Stimulated activated CD4-positive, alpha-beta T cell treated with anti-CD3 and anti-CD28 coated beads, Interleukin-15, amount 100 ng/mL, for 1 hour (primary cell): ENCODE measurements at places on chromosomes 7 and 10.
A peak's percentile ranks its signal among the peaks of the same experiment; 100 is the strongest.

DNA sequence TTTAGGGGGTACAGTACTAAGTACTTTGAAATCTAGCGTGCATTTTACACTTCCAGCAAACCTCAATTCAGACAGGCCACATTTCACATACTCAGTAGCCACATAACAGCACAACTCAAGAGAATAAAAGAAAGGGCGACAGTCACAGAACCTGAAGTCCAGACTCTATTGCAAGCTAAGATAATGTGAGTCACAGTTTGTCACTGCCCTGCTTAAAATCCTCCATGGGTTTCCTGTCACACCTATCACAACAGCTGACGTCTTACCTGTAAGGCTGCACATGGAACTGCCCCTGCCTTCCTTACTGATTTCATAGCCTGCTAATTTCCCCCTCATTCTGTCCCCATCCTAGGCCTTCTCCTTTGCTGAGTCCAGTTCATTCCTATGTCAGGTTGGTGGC is 16.1 kb upstream of the CDK14 start:
- no peak for DNase-seq

GRCh38 chr7:39650676-39651075 is 27.3 kb downstream of the RALA start:
- DNase-seq = no peak

DNA sequence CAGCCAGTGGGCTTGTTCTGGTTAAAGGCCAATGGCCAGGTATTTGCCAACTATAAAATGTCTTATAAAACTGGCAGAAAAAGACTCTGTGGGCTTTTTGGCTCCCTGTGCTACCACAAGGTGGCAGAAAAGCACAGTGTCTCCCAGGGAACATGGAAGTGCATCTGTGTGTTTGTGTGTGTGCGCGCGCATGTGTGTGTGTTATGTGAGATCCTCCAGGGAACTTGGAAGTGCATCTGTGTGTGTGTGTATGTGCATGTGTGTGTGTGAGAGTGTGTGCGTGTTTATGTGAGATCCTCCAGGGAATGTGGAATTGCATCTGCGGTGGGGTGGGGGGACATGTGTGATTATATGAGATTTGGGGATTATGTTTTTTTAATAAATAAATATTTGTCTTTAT is 30.2 kb upstream of the ABI1 start:
- no peak for DNase-seq

- no peak for DNase-seq
These were observed 927 bp upstream of the ALOX5 start for GRCh38 chr10:45373003-45373575.

GRCh38 chr7:84182301-84182700 is 12.3 kb downstream of the SEMA3A start:
- no peak for DNase-seq

- DNase-seq = no peak
These were observed 202.2 kb downstream of the ZEB1 start for GRCh38 chr10:31520986-31521831.

GRCh38 chr10:91433620-91434019 is 23.5 kb downstream of the HECTD2 start:
- no peak for DNase-seq

DNA sequence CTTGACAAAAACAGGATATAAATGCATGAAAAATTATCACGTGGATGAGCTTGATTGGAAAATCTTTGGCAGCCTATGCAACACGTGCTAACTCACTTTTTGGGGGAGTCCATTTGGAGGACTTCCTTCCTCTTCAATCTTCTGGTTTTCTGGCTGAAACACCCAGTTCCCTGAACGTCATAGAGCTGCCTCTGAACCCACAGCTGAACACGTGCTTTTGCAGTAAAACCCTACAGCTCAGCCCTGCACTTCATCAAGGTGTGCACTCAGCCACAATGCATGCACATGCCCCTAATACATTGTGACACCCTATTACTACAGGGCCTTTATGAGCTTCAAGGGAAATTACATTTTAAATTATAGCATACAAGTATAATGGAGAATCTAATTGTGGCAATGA is 808.7 kb upstream of the AUTS2 start:
- DNase-seq = no peak

GRCh38 chr10:60645980-60646379 is 132.3 kb upstream of the CDK1 start:
- DNase-seq = no peak

DNA sequence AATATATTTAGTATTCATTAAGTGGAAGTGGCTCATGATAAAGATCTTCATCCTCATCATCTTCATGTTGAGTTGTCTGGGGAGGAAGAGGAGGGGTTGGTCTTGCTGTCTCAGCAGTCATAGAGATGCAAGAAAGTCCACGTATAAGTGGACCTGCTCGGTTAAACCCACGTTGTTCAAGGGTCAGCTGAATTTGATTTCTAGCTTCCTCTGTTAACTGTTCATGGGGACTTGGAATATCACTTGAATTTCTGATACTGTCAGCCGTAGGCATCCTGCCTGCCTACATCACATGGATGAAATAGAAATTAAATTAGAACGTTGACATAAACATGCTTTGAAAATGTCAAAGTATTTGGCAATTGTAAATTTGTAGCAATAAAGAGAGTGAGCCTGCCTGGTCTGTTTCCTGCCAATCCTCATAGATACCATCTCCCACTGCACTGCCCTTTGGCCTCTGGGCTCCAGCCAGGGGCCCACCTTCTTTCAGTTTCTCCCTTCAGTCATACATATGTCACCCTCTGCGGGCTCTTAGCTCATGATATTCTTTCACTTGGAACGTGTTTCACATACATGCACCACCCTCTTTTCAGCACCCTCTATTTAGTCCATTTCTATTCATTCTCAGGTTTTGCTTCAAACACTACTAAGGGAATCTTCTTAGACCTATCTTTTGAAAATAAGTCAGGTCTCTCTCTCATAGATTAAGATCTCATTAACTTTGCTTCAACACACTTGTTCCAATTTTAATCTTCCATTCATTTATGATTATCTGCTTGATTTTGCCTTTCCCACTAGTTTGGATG is 376.3 kb downstream of the IPMK start:
- DNase-seq = no peak

GRCh38 chr10:28985137-28985885 is 303.6 kb upstream of the LYZL1 start:
- no peak for DNase-seq

GRCh38 chr7:124033095-124033806 is 384 bp upstream of the TMEM229A start:
- no peak for DNase-seq

GRCh38 chr7:86328801-86329433 is 314.8 kb upstream of the GRM3 start:
- DNase-seq = no peak

- DNase-seq = no peak
These were observed 35.6 kb upstream of the HMX3 start for GRCh38 chr10:123100030-123100762.

- no peak for DNase-seq
These were observed 22.1 kb downstream of the ARL5B start for GRCh38 chr10:18681366-18681765.

DNA sequence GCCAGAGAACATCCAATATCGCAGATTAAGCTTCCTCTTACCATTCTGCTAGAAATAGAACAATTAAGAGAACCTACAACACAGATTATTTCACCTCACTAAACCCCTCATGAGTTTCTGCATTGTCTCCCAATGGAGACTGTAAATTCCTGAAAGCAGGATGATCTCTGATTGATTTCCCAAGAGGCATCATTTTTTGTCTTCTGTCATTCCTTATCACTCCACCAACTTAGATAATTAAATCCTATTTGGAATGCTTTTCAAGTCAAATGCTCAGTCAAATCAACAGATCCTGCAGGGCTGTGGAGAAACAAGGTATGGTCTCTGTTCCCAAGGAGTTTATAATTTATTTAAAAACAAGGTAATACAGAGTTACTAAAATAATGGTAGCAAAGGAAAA is 161.5 kb downstream of the MTERF1 start:
- DNase-seq = no peak

DNA sequence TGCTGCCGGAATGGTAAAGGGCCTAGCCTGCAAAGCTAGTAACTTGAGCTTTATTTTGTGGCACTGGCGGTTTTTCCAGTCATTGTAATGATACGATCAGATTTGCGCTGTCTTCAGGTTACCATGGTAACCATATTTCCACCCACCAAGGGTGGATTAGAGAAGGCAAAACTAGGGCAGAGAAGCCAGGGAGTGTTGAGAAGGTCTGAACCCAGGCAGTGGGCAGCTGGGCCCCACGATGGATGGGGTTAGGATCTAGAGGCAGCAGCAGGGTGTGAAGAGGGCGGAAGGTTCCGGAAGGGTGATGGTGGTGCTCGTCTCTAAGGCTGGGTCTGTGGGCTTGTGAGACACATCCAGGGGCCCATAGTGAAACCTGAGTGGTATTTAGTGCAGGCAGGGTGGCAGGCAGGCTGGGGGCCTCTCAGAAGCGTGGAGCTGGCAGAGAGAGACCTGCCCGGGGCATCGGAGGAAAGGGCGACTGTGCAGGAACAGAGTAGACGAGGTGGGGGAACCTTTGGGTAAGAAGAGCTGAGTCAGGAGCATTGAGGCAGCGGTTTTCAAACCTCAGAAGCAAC is 87.9 kb upstream of the GTF2I start:
- no peak for DNase-seq

- DNase-seq = no peak
These were observed 184.2 kb upstream of the TMEM196 start for GRCh38 chr7:19957664-19958063.

- no peak for DNase-seq
These were observed 272.7 kb upstream of the MGMT start for GRCh38 chr10:129194181-129194870.

DNA sequence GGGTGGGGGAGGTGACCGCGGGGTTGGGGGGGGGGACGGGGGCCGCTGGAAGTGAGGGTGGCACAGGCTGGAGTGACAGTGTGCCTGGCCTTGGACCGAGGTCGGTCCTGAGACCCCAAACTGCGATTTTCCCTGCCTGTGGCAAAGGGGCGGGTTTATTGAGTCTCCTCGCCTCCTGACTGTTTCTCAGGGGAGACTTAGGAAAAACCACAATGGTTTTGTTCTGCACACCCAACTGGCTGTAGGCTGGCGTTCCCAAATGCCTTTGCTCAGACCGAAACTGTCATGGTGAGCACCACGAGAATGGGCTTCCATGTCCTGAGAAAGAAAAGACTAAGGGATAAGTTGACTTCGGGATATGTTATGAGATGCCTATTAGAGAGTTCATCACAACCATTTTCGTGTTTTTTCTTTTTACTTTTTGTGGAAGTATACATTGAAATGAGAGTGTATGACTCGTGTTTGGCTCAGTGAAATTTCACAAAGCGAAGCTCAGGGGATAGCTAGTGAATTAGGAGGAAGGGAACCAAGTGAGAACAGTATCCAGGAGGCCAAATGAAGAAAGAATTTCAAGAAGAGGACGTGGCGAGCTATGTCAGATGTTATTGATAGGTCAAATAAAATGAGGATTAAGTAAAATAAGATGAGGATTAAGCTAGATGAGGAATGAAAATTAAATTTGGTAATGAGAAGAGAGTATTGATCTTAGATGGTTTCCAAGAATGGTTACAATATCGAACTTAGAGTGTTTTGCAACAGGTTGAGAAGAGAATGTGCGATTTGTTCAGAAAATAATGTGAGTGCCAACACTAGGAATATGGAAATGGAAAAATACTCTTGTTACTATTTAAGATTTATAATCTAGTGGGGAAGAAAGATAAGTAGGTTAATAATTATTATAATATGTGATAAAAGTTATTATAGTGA is 918 bp downstream of the NET1 start:
- DNase-seq = no peak

- DNase-seq = no peak
These were observed 6.4 kb downstream of the SDK1 start for GRCh38 chr7:3307435-3307834.

GRCh38 chr10:1132584-1132983 is 76.4 kb downstream of the WDR37 start:
- DNase-seq = no peak

- DNase-seq = no peak
These were observed 16.4 kb upstream of the PSMG3 start for GRCh38 chr7:1586126-1586826.

DNA sequence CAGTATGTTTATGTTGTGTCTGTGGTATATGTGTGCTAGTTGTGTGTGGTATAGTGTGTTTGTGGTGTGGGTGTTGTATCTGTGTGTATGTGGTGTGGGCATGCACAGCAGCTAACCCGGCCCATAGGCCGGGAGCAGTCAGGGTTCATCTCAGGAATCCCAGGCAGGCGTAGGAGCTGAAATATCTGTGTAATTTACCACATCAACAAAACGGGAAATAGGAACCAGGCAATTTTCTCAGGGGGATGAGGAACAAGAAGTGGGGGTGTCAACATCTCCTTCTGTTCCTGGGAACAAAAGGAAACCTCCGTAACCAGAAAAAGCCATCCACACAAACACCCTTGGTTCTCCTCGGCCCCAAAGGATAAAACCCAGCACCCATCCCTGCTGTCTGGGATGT is 24.5 kb upstream of the ZNF488 start:
- DNase-seq = no peak

GRCh38 chr10:80468002-80468401 is 13.9 kb downstream of the TSPAN14 start:
- DNase-seq = peak; percentile 43

GRCh38 chr7:27912751-27913150 is 172.8 kb downstream of the TAX1BP1 start:
- DNase-seq = no peak

GRCh38 chr7:157964016-157964415 is 623.6 kb downstream of the PTPRN2 start:
- DNase-seq = no peak

DNA sequence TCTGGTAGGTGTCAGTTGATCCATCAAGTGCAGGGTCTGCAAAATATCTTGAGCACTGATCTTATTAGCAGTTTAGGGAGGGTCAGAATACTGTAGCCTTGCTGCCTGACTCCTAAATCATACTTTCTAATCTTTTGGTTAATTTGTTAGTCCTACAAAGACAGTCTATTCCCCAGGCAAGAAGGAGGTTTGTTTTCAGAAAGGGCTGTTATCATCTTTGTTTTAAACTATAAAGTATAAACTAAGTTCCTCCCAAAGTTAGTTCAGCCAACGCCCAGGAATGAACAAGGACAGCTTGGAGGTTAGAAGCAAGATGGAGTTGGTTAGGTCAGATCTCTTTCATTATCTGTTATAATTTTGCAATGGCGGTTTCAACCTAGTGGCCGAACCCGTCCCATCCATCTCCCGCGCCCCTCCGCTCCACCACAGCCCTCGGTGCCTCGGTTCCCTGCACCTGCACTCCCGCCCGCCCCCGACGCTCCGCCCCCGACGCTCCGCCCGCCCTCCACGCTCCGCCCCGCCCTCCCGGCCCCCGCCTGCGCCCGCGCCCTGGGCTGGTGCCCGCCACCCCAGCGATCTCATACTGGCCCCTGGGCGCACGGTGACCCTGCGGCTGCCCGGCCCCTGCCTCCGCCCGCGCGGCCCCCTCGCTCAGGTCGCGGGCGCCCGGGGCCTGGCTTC is at the start of gene ADCK2:
Gene ADCK2 (plus strand): TSS at position 564 of the 681 bp plus-strand sequence. CDS start 386 bp downstream, outside the sequence.
- peak; percentile 60 for DNase-seq
